ENCODE measurements at places on chromosomes 2 and 18. TPM values are rescaled to one million over a fixed set of nuclear protein-coding genes. Genes with fewer than 3 reads are reported as not detected.

The ANKRD30B gene
- total RNA-seq, result not detected

DNA sequence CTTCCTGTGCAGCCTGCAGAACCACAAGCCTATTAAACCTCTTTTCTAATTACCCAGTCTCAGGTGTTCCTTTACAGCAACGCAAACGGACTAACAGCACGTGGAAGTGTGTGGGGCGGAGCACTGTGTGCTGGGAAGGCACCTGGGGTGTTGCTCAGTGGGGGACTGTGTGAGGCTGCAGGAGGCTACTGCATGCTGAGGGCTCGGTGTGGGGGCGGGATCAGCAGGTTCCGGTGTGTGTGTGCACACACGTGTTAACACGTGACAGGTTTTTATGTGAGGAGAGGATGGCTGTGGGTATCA, 58.9 kb downstream of the ANKMY1 start:
- no peaks in the 10 kb centered on the region for H3K27me3 ChIP-seq
- DNase-seq, result no peak
- peaks cover 9% of the 10 kb centered on the region for H3K36me3 ChIP-seq

GRCh38 chr18:32930695-32931301, 158.0 kb upstream of the KLHL14 start:
- no peak for DNase-seq
- no peak overlapping the region for H3K27ac ChIP-seq
- H3K4me1 ChIP-seq, result no peaks in the 10 kb centered on the region
- no peaks in the 10 kb centered on the region for H3K27me3 ChIP-seq
- H3K36me3 ChIP-seq, result no peaks in the 10 kb centered on the region
- H3K4me3 ChIP-seq, result no peak overlapping the region

DNA sequence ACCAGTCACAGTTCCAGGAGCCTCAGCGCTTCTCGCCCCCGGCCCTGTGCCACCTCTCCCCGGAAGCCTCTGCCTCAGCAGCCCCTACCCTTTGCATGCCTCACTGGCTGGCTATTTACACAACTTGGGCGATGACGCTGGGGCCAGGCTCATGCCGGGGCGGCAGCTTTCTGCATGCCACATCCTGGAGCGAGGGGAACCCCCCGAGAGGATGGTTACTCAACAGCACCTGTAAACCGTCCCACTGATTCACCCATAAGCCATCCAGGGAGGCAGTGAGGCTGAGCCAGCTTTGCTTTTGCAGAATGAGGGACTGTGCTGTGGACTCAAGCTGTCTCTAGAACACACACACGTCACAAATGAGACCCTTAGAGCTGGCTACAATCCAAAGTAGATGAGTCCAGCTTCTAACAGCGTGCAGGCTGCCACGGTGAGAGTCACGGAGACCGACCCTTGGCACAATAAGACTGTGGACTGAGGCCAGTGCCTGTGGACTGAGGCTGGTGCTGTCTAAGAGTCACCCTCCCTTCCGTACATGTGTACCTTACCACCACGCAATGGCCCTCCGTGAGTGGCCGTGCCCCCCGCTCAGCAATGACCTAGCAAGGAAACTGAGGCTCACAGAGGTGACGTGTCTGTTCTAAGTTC, 45.6 kb upstream of the ODC1 start:
- no peak overlapping the region for H3K27ac ChIP-seq
- peaks cover 9% of the 10 kb centered on the region for H3K4me1 ChIP-seq
- H3K36me3 ChIP-seq, result no peaks in the 10 kb centered on the region

DNA sequence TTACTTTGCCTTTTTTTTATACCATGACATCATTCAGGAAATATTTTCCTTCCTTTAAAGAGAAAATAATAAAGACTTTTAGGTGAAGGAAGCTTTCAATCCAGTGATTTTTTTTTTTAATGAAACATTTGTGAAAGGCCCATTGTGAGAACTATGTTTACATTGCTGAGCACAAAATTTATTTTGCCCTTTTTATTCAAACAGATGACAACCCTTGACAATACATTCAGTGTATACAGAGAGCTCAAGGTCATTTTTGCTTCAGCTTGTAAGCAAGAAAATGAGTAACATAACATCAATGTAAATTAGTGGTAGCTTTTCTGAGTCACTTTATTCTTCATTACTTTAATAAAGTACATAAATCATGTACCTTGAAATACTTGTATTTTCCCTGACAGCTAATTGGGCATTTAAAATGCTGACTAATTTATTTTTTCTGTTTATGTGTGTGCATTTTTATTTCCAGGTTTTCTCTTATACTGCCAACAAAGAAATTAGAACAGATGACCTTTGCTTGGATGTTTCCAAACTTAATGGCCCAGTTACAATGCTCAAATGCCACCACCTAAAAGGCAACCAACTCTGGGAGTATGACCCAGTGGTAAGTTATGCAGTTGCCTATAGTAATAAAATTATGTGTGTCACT, 121.6 kb downstream of the GALNT1 start:
- H3K27ac ChIP-seq, result no peak overlapping the region
- no peaks in the 10 kb centered on the region for H3K36me3 ChIP-seq
- H3K4me1 ChIP-seq, result no peaks in the 10 kb centered on the region
- H3K4me3 ChIP-seq, result no peak overlapping the region

- H3K4me3 ChIP-seq, result no peak overlapping the region
- peak overlapping the region; percentile 2 for H3K27ac ChIP-seq
- H3K36me3 ChIP-seq, result no peaks in the 10 kb centered on the region
Measured at GRCh38 chr2:54545702-54546450, 89.7 kb downstream of the SPTBN1 start.

- H3K4me3 ChIP-seq, result no peak overlapping the region
- no peaks in the 10 kb centered on the region for H3K4me1 ChIP-seq
Measured at GRCh38 chr2:9096761-9097160, 93.3 kb upstream of the MBOAT2 start.

GRCh38 chr2:156309167-156309566, 23.4 kb downstream of the NR4A2 start:
- no peak overlapping the region for H3K27ac ChIP-seq
- no peaks in the 10 kb centered on the region for H3K4me1 ChIP-seq
- H3K27me3 ChIP-seq, result no peaks in the 10 kb centered on the region
- no peaks in the 10 kb centered on the region for H3K36me3 ChIP-seq
- H3K4me3 ChIP-seq, result no peak overlapping the region

The UNC50 gene
- total RNA-seq, result 30.3 TPM

DNA sequence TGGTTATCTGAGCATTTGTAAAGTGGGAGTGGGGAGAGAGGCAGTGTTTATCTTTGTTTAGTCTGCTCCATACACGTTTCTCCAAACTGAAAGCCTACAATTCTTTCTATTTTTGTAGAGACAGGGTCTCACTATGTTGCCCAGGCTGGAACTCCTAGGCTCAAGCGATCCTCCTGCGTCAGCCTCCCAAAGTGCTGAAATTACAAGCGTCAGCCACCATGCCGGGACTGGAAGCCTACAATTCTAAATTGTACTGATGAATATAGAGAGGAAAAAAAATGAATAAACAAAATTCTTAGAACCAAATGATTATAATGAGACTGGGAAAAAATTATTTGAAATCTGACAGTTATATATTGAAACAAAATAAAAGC, 1.4 kb upstream of the ZFAND2B start:
- no peaks in the 10 kb centered on the region for H3K36me3 ChIP-seq
- peaks cover 16% of the 10 kb centered on the region for H3K4me1 ChIP-seq
- no peak overlapping the region for H3K27ac ChIP-seq
- no peaks in the 10 kb centered on the region for H3K27me3 ChIP-seq
- DNase-seq, result no peak

The ACP1 gene
- total RNA-seq, result 73.7 TPM

- no peak for DNase-seq
- H3K4me3 ChIP-seq, result peak within 1 kb of the TSS; percentile 60
- H3K27ac ChIP-seq, result peak within 1 kb of the TSS; percentile 51
- H3K27me3 ChIP-seq, result no peaks in the 10 kb centered on the region
Measured at GRCh38 chr2:24920098-24920808, at the start of gene ADCY3. Gene ADCY3, minus strand, starts transcription at chr2:24920237. Its CDS starts 1,250 bp downstream, at chr2:24918987.

- peaks cover 3% of the 10 kb centered on the region for H3K4me1 ChIP-seq
- no peak for DNase-seq
- no peak overlapping the region for H3K4me3 ChIP-seq
- no peak overlapping the region for H3K27ac ChIP-seq
Measured at GRCh38 chr2:176817061-176817565, 395.5 kb upstream of the HNRNPA3 start.

The CXXC1 gene
- 32.0 TPM for total RNA-seq

DNA sequence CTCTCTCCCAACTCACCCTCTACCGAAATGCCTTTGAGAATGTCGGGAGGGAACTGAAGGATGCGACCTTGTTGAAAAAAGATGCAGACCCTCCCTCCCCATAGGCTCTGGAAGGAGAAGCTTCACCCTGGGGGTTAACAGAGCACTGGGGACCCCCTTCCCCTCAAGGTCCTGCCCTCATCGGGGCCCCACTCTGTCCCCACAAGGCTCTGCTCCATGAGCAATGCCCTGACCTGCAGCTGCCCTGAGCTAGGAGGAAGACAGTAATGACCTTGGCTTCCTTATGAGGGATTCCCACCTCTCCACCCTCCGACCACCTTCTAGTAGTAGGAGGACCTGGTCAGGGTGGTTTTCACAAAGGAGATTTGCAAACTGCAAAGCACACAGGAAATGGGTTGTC, 44.4 kb upstream of the HPCAL1 start:
- H3K27me3 ChIP-seq, result no peaks in the 10 kb centered on the region
- no peak overlapping the region for H3K4me3 ChIP-seq
- H3K36me3 ChIP-seq, result no peaks in the 10 kb centered on the region

GRCh38 chr2:181685150-181685688, 4.9 kb upstream of the NEUROD1 start:
- DNase-seq, result no peak
- no peaks in the 10 kb centered on the region for H3K36me3 ChIP-seq
- no peak overlapping the region for H3K27ac ChIP-seq
- H3K27me3 ChIP-seq, result peaks cover 62% of the 10 kb centered on the region

- H3K27me3 ChIP-seq, result no peaks in the 10 kb centered on the region
- no peak overlapping the region for H3K4me3 ChIP-seq
- H3K36me3 ChIP-seq, result no peaks in the 10 kb centered on the region
- H3K4me1 ChIP-seq, result no peaks in the 10 kb centered on the region
- H3K27ac ChIP-seq, result no peak overlapping the region
Measured at GRCh38 chr2:48998449-48998848, 155.9 kb downstream of the FSHR start.

DNA sequence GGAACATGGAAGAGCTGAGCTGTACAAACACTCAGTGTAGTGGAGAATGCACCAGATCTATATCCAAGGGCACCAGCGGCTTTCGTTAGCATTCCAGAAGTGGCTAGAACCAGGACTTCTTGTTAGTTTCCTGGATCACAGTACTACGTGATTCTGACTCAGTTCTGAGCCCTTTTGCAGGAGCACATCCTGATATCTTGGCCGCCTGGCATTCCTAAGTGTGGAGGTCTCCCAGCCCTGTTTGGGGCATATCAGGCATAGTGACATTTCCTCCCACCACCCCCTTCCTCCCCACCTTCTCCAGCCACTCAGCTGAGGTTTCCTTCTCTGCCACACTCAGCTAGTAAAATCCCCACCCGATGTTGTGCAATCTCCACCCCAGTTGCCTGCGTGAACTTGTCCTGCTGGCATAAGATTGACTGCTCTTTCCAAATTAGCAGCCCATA, 63.4 kb downstream of the BMP10 start:
- H3K36me3 ChIP-seq, result no peaks in the 10 kb centered on the region
- no peak for DNase-seq
- no peak overlapping the region for H3K4me3 ChIP-seq
- H3K4me1 ChIP-seq, result no peaks in the 10 kb centered on the region
- no peaks in the 10 kb centered on the region for H3K27me3 ChIP-seq

- DNase-seq, result no peak
- H3K4me1 ChIP-seq, result no peaks in the 10 kb centered on the region
- H3K36me3 ChIP-seq, result no peaks in the 10 kb centered on the region
- H3K27ac ChIP-seq, result no peak overlapping the region
- H3K27me3 ChIP-seq, result no peaks in the 10 kb centered on the region
Measured at GRCh38 chr2:18001671-18002070, 123.2 kb downstream of the KCNS3 start.

- no peaks in the 10 kb centered on the region for H3K36me3 ChIP-seq
- peak overlapping the region; percentile 50 for H3K4me3 ChIP-seq
- peak overlapping the region; percentile 59 for H3K27ac ChIP-seq
- DNase-seq, result no peak
Measured at GRCh38 chr2:189178726-189179569, 613 bp downstream of the COL5A2 start.

DNA sequence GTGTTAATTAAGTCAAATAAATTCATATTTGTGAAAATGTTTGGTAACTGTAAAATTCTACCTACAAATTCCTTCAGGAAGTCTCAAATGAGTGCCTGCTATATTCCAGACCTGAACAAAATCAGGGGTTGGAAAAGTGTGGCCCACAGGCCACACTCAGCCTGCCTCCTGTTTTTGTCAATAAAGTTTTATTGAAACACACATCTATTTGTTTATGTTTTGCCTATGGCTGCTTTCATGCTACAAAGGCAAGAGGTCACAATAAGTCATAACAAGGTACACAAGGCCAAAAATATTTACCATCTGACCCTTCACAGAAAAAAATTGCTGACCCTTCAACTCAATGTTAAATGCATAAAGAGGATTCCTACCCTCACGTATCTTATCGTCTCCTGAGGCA, 581.7 kb downstream of the ARHGAP15 start:
- H3K27ac ChIP-seq, result no peak overlapping the region
- H3K4me3 ChIP-seq, result no peak overlapping the region
- H3K27me3 ChIP-seq, result no peaks in the 10 kb centered on the region
- H3K36me3 ChIP-seq, result no peaks in the 10 kb centered on the region
- DNase-seq, result no peak
- H3K4me1 ChIP-seq, result no peaks in the 10 kb centered on the region

The FTCDNL1 gene
- total RNA-seq, result 21.9 TPM

The PLCL1 gene
- 10.7 TPM for total RNA-seq

DNA sequence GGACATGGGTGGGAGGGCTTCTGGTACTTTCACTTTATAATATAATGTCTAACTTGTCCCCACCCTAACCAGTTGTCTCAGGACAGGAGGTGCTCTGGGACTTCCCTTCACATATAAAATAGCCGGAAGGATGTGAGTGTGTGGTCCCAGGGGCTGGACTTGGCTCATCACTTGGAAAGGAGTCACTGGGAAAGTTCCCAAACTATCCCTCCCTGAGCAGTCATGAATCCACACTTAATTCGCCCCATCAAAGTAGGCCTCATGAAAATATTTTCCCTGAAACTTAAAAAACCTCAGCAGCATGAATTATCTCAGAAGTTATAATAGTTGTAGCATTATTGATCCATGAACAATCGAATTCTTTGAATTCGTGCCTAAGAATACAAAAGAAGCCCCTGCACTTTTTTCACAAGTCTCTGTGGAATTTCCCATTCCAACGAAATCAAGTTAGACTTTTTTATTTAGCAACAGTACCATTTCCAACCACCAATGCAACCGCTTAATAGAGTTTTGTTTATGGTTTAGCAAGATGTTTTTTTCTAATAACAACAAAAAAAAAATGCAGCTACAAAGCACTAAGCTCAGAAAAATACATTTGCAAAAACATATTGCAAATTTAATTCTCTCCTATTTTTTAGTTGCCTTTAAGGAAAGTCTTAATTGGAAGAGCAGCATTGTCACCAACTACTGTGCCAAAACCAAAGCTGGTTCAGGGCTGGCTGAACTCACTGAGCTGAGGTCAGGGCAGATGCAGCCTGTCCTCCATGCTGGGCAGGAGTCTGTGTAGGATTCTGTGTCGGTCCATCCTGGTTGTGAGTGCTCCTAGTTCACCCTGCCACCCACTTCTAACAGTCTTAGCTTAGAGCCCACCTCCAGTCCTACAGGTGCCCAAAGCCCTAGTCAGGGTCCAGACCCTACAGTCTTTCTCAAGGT, 68.8 kb upstream of the SPTBN1 start:
- H3K4me3 ChIP-seq, result no peak overlapping the region
- H3K4me1 ChIP-seq, result peaks cover 22% of the 10 kb centered on the region
- H3K27me3 ChIP-seq, result no peaks in the 10 kb centered on the region
- peak overlapping the region; percentile 76 for H3K27ac ChIP-seq
- H3K36me3 ChIP-seq, result no peaks in the 10 kb centered on the region

- no peak overlapping the region for H3K27ac ChIP-seq
- H3K27me3 ChIP-seq, result no peaks in the 10 kb centered on the region
- no peak for DNase-seq
- no peak overlapping the region for H3K4me3 ChIP-seq
- H3K4me1 ChIP-seq, result no peaks in the 10 kb centered on the region
Measured at GRCh38 chr2:238091436-238092060, 8.6 kb upstream of the ESPNL start.
